ENCODE measurements at places on chromosomes 7 and 10.

GRCh38 chr10:117342641-117343040 is 32.6 kb downstream of the PDZD8 start:
- no peak for DNase-seq

GRCh38 chr10:74297389-74298080 is 146.5 kb downstream of the ADK start:
- no peak for DNase-seq

DNA sequence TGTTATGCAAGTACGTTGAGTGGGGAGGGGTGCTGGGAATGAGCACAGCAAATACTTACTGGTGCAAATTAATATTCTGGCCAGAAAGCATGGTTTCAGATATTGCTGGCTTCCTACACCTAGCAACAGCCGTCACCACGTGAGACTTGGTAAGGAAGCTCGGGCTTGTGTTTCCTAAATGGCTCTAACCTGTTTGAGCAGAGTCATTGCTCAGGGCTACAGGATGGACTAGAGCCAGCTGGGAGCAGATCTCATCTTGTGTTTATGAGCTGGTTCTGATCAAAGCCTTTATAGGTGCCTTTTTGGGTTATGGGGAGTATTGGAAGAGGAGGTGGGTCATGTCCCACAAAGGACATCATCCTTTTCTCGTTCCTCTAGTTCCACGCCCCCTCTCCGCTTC is 200.3 kb downstream of the BUB3 start:
- DNase-seq = no peak

DNA sequence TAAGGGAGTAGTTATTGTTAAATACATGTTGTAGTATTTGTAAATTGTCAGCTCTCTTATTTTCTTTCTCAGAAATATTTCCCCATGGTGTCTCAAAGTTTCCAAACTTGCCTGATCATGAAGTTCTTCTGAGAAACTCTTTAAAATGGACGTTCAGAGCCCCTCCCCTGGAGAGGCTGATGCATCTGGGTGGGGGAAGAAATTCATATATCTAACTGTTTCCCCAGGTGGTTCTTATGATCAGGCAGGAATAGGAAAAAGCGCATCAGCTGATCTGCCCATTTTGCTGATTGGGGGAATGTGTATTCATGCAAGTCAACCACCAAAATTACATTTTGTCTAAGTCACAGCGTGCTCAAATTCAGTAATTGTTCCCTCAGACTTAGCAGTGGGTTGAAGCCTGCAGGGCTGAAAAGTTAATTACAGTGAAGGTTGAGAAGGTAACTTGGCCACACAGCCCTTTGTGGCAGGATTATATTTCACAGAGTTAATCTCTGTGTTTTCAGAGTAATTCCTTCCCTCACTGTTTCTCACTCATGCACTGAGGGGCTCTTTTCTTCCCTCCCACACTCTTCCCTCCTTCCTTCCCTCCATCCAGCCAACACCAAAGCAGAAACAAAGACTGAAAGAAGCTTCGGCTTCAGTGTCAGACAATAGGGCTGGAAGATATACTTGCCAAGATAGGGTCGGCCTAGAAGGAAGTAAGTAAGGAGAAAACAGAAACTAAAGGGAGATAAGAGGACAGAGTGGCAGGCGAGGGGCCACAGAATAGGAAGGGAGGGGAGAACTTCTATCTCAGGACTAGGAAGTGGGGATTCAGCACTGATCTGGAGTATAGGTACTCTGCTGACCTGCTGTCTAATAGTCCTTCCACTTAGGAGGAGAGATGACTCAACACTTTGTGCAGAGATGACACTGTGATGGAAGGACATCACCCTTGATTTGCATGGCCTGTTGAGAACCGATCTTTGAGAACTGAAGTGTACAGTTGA is 50.5 kb upstream of the STARD3NL start:
- no peak for DNase-seq

- no peak for DNase-seq
Measured at GRCh38 chr10:119981826-119982225, 89.3 kb downstream of the SEC23IP start.

- DNase-seq = no peak
Measured at GRCh38 chr10:89954061-89954460, 252.7 kb downstream of the KIF20B start.

- DNase-seq = no peak
Measured at GRCh38 chr10:113889911-113890310, 35.5 kb downstream of the NHLRC2 start.

- DNase-seq = no peak
Measured at GRCh38 chr7:34313289-34313688, 344.7 kb upstream of the NPSR1 start.

DNA sequence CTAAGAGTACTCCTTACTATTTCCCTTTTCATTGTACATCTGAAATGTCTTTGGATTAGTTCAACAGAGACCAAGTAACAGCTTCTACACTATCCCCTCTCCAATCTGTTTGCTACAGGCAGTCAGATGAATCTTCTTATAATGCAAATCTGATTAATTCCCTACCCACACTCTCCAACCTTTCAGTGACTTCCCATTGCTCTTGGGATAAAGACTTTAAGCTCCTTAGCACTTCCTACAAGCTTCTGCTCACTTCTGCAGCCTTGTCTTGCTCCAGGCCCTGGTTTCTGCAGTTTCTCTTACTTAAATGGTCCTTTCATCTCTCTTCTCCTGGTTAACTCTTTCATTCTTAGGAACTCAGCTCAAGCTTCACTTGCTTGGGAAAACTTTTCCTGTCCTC is 65.2 kb upstream of the FEZF1 start:
- DNase-seq = no peak

DNA sequence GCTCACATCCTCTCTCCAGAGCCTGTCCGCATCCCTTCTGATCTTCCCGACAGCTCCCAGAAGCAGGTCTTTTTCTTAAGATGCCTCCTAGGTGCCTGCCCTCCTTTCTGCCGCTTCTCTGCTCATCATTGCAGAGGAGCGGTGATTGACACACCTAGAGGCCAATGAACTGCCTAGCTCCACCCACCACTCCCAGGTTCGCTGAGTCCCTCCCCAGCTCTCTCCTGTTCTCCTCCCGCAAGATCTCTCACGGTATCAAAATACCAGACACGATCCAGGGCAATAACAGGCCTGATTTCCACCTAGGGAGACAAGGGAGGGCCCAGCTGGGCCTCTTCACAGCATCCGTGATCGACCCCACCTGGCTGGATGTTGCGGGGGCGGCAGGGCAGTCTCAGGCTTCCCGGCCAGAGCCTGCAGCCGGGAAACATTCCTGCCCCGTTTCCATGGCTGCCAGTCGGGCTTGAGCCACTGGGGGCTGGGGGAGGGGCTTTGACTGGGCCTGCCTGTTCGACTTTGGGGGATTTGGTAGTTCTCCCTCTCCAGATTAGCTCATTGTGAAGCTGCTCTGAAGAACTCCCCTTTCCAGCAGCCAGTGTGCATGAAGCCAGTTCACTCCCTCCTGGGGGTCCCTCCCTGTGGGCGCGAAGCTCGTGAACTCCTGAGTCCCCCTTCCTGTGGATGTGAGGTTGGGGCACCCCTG is 373.5 kb downstream of the RPS24 start:
- peak; percentile 22 for DNase-seq

DNA sequence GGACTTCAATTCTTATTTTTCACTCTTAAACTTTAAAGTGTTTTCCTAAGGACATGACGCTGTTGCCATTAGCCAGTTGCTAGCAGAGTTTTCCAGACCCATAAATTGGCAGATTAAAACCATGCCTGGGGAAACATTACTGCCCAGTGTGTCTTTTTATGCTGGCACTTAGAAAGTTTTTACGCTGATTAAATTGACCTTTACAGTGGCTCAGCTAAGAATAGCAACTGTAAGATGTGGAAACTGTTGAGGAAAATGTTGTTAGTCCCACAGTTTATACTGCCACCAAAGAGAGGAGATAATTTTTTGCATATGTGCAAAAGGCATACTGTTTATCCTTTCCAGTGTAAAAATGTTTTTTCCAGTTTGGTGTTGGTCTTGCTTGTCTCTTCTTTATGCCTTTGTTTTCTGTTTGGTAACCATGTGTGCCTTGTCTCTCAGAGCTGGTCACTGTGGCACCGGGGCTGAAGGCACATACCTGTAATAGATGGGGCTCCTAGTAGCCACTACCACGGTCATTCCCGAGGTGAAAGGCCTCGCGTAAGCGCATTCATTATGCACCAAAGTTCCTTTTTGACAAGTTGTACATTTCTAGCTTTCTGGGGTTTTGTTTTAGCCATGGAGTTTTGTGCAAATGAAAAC is 45.3 kb downstream of the CYP17A1 start:
- no peak for DNase-seq

DNA sequence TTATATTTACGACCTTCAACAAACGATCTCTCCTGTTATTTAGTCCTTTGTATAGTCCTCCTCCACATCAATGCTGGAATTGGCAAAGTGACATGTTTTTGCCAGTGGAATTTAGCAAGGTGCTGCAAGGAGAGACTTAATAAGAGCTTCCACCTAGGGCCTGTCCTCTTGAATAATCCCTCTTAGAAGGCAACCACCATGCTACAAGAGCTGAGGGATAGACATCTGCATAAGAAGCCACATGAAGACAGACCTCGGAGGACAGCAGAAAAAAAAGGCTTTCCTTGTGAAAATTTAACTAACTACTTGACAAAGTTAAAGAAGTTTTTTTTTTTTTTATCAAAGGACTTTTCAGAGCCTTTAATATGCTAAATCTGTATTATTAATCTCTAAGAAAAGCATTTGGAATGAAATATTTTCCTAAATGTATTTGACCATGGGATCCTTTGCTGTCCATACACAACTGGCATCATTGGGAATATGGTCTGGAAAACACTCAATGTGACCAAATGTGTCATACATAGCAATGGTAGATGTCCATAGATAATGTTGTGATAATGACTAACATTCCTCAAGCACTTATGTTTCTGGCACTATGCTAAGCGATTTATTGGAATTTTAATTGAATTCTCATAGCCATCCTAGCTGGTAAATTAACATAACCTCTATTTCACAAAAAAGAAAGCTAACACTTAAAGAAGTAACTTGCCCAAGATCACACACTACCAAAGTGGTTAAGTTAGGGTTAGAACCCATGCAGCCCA is 13.2 kb downstream of the HYCC1 start:
- no peak for DNase-seq

DNA sequence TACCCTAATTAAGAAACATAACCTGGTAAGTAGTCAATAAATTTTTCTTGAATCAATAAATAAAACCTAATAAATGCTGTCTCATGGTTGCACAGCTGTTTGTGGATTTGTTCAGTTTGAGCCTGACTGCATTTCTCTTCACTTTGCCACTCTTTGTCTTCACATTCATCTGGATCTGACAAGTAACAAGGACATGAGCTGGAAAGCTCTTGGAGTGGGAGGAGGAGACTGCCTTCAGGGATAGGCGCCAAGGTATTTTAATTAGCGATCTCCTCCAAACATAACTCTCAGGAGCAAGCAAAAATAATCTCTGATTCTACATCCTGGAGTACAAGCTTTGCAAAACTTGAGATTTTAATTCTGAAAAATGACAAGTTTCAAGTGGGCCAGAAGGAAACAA is 251.0 kb downstream of the BMPER start:
- no peak for DNase-seq

DNA sequence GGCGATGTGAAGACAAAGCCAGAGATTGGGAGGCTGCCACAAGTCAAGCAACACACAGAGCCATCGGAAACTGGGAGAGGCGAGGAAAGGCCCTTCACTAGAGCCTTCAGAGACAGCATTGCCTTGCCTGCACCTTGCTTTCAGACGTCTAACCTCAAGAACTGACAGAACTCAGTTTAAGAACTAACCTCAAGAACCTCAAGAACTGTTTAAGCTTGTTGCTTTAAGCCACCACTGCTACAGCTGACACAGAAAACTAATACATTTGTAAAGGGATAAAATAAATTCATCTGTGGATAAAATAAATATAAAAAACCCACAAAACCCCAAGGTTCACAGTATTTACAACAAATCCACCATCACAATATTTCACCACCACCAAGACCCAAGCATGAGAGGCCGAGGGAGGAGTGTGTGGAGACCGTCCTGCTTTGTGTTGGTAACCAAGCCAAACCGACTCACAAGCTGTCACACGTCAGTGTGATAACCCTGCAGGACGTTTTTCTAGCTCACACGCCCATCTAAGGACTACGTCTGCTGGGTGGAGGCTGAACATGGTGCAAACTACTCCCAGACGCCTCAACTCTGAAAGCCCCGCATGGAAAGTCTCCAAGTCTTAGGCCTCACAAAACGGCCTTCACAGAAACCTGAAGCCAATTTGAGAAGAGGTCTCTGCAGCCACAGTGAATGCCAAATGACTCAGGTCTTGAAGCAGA is 116.8 kb downstream of the ABLIM1 start:
- DNase-seq = no peak

- DNase-seq = no peak
Measured at GRCh38 chr10:72895236-72895850, 1.8 kb downstream of the OIT3 start.

GRCh38 chr10:63520500-63521415 is at the start of gene REEP3:
TSS of gene REEP3 (plus strand) at chr10:63521401. CDS start at chr10:63521546, 145 bp downstream.
- peak; percentile 22 for DNase-seq

- no peak for DNase-seq
Measured at GRCh38 chr7:108057951-108058481, 55.1 kb upstream of the LAMB1 start.

DNA sequence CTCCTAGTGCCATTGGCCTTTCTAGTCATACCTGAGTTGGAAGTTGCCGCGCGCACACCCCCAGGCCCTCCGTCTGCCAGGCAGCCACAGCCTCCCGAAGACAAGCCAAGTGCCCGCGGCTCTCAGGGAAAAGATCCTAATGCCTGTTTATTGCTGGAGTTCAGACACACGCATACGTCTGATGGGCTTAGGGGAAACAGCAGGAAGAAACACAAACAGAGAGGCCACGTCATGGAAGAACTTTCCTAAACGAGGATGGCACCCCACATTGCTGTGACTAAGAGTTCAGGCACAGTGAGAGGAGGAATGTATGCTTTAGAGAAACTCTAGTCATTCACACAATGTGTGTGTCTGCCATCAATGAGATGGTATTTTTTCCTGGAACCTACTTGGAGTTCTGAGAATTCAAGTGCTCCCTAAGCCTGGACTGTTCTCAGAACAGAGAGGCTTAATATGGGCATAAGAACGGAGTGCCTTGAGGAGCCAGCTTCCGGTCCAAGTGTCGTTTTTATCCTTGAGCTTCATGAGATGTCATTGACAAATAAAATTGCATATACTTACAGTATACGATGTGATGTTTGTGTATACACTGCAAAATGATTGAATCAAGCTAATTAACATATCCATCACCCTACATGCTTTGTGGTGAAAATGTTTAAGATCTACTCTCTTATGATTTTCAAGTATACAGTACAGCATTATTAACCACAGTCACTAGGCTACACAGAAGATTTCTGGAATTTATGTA is 11.6 kb upstream of the RBP3 start:
- DNase-seq = no peak
